ENCODE measurements at places on chromosomes 1 and 21. TPM values are rescaled to one million over a fixed set of nuclear protein-coding genes. Genes with fewer than 3 reads are reported as not detected.

The VASH2 gene
- total RNA-seq: 1.0 TPM

The ANKRD65 gene
- 3.6 TPM for total RNA-seq

The SPRR2F gene
- total RNA-seq: 0.37 TPM

The ATAD3C gene
- total RNA-seq: 1.5 TPM

The GIPC2 gene
- 1.6 TPM for total RNA-seq

The PKLR gene
- total RNA-seq: not detected

The AGO1 gene
- 35.4 TPM for total RNA-seq

The KRTAP21-2 gene
- not detected for total RNA-seq

The CCNL2 gene
- 83.1 TPM for total RNA-seq

The CASP9 gene
- total RNA-seq: 12.4 TPM

The TEDDM1 gene
- not detected for total RNA-seq

DNA sequence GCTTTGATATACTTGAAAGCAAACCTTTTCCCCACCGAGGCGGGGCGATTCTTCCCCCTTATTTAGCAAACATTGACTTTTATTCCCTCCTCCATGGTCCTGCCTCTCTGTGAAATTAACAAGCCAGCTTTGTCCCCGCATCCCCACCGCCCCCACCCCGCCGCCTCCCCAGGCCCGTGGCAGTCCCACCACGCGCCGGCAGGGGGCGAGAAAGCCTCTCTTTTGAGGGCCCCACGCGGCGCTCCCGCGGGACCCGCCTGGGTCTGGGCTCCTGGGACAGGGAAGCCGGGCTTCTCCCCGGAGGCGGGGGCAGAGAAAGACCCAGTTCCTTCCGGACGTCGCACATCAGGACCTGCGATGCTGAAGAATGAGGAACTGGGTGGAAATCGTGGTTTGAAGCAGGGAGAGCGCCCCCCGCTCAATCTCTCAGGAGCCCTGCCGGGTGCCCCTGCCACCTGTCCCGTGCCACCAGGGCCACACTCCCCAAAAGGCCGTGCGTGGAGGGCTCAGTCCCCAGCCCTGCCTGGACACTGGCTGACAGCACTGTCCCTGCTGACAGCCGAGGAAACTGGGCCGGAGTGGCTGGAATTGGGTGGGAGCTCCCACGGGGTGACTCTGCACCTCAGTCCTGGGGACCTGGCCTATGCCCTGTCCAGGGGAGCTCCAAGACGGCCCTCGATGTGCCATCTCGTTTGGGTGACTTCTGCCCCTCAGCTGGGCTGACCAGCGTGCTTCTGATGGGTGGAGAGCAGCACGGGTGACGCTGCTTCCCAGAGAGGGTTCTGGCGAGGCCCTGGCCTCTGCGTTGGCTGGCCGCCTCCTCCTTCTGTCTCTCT lies 8.6 kb upstream of the ACTRT2 start:
- DNase-seq: peak; percentile 85

DNA sequence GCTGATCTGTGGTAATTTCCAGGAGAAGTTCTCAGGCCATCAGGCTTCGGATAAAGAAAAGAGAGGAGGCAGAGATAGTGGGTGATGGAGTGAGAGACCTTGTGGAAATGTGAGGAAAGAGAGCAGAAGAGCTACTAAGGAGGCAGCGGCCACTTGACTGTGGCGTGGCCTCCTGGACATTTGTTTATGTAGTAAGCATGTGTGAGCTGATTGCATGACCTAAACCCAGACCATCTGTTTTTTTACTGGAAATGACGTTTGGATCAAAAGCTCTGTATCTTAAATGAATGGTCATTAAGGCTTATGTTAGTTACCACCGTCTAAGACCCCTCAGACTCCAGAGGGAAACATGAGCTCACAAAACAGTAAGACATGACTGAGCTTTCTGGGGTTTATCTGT lies 13.6 kb downstream of the ATP1B1 start:
- DNase-seq: no peak

GRCh38 chr1:44118682-44119081 lies at the start of gene KLF17:
KLF17 (plus strand) TSS chr1:44118821; CDS start chr1:44118908, 87 bp downstream.
- DNase-seq: no peak

GRCh38 chr1:156259805-156260204 lies 11.9 kb upstream of the PAQR6 start:
- DNase-seq: no peak

DNA sequence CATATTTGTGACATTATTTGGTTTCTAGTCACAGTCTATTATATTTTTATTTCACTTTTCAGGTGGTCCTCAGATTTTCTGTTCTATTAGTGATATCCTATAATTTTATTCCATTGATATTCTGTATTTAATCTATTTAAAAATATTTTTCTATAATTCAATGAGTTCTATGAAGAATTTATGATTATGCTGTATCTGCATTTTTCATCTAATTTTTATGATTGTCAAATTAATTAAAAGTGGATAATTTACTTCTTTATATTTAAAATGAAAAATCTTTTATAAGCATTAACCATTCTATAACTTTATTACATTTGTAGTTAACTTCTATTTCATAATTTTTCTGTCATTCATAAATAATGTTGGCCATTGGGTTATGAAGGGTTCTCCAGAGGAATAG lies 387.4 kb upstream of the LRRC7 start:
- DNase-seq: no peak

GRCh38 chr1:248839168-248839555 lies 1.1 kb downstream of the ZNF672 start:
- DNase-seq: no peak

- no peak for DNase-seq
These were observed 55.9 kb downstream of the GON4L start for GRCh38 chr1:155801149-155801548.

DNA sequence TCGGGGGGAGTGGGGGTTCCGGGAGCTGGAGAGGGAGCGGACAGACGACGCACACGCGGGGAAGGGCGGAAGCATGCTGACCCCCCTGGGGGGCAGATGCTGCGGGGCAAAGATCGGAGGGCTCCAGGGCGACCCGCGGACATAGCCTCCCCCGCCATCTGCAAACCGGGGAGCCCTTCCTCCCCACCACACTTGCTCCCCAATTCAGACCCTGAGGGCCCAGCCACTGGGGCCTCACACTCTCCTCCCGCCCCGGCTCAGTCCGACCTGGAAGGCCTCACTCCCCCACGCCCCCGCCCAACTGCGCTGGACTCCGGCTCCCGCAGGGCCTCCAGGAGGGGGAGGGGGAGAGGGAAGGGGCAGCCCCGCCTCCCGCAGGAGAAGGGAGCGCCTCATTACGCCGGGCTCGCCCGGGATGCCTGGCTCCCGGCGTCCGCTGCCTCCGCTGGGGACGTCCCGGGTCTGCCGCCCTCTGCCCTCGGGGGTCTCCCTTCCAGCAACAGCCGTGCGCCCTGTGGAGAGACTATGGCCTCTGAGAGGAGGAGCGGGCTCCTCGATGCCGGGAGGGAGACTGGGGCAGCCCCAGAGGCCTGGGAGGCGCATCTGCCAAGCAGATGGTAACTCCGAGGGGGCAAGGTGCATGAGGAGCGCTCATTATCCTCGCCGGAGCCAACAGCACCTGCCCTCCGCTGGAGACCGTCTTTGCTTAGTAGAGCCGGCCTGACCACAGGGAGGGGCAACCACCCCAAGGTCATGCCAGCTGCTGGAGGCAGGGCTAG lies 636 bp upstream of the CAMK2N1 start:
- DNase-seq: peak; percentile 90

GRCh38 chr1:156816561-156817328 lies at the start of gene SH2D2A:
SH2D2A (minus strand) TSS chr1:156816848; CDS start chr1:156816708, 140 bp downstream.
- DNase-seq: peak; percentile 67

DNA sequence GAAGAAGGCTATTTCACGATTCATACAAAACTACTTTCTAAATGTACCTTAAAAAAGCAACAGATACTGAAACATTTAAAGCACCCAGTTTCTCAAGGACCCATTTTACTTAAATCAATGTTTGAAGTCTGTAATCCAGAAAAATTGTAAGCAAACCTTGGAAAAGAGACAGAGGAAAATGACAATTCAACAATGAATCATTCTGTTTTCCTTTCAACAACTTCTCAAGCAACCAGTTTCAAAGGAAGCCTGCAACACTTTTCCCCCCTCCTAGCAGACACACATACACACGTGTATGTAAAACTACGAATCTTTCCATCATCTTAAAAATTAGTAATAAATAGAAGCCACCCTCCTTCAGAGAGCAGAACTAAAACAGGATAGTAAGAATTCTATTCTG lies 1.2 kb downstream of the RERE start:
- no peak for DNase-seq

- peak; percentile 72 for DNase-seq
These were observed 1.3 kb downstream of the WLS start for GRCh38 chr1:68230901-68231626.

- DNase-seq: peak; percentile 41
These were observed 14.4 kb downstream of the CD55 start for GRCh38 chr1:207335695-207336363.

DNA sequence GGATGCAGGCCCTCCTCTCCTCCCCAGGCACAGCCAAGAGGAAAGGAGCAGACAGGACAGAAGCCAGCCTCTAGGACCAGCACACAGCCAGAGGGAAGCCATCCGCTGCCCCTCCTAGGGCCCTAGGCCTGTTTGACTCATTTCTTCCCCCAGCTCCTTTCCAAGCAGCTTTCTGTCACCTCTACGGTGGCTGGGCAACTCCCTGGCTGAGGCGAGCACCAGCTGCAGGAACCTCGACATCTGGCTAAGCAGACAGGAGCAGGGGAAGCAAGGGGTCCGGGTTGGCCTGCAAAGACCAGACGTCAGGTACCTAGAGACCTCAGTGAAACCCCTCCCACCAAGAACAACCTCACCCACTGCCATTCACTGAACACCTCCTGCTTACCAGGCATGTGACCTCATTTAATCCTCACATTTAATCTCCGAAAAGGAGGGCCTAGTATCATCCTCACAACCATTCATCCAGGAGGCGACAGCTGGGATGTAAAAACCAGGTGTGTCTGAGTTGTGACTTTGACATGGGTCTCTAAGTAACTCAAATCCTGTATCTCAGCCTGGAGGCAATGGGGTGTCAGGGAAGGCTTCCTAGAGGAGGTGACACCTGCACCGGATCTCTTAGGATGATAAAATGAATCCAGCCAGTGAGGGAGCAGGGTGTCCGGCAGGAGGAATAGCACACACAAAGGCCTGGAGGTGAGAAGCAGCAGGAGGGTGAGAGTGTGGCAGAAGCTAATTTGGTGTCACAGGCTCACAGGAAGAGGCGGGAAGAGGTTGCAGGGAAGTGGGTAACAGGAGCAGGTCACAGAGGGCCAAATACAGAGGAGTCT lies 5.9 kb downstream of the LRP8 start:
- no peak for DNase-seq

GRCh38 chr1:218348628-218349071 lies 3.5 kb downstream of the TGFB2 start:
- no peak for DNase-seq

DNA sequence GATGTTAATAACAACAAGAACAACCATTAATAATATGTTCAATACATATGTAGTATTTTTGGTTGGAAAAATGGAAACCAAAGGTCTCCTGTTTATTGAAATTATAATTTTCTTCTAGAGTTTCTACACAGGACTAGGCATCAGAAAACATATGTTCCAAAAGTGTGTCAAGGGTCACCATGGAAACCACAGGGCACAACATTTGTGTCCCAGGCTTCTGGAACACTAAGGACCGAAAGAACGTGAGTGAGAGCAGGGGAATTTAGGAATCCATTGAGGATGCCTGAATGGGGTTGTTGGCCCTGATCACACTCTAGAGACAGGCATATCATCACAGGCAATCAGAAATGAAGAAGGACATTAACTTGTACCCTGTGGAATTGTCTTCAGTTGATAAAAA lies 7.5 kb upstream of the CDC14A start:
- DNase-seq: no peak

- DNase-seq: no peak
These were observed 405.5 kb downstream of the MATN1 start for GRCh38 chr1:30317921-30318320.

- DNase-seq: no peak
These were observed 35.5 kb downstream of the RCAN1 start for GRCh38 chr21:34579411-34579810.

DNA sequence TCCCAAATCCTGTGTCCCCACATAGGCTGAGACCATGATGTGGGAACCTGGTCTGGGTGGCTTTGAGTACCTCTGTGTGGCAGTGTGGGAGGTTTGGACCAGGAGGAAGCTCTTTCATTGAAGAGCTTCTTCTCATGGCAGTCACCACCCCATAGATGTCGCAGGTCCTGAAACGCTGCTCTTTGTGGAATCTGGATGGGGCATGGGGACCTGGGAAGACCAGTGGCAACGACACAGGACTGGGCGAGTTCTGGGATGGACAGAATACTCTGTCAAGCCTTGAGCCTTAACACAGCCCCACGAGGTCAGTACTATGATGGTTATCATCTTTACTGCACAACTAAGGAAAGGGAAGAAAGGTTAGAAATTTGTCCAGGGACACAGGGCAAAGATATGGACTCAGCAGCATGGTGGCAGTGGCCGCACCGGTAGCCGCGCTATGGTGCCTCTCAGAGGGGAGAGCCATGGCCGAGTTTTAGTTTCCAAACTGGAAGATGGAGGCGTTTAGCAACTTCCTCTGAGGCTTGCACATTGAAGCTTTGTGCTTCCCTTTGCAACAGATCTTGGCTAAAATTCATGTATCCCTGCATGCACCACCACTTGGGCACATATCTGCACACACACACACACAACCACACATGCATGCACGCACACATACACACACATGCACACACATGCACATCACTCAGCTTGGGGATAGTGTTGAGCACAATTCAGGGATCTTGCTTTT lies 117.7 kb upstream of the C1orf174 start:
- no peak for DNase-seq

- no peak for DNase-seq
These were observed 73.8 kb upstream of the SSX2IP start for GRCh38 chr1:84763912-84764680.

DNA sequence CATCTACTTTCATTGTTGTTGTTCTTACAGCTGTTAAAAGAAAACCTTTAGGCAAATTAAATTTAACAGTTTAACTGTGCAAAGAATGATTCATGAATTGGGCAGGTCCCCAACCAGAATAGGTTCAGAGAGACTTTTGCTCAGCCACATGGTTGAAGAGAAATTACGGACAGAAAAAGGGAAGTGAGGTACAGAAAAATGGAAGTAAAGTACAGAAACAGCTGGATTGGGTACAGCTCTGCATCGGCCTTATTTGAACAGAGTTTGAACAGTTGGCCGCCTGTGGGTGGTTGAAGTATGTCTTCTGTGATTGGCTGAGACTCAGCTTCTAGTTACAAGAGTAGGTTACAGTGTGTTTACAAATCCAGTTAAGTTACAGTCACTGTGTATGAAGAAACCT lies 210.1 kb downstream of the FGGY start:
- DNase-seq: no peak

GRCh38 chr1:29645586-29645985 lies 409.3 kb downstream of the PTPRU start:
- no peak for DNase-seq

- no peak for DNase-seq
These were observed 1.4 kb downstream of the ELAVL4 start for GRCh38 chr1:50110151-50110550.

- DNase-seq: peak; percentile 10
These were observed 140.9 kb downstream of the MIS18A start for GRCh38 chr21:32137931-32138330.

- DNase-seq: peak; percentile 88
These were observed 893 bp downstream of the RCC2 start for GRCh38 chr1:17438318-17439249.
